ENCODE measurements at places on chromosomes 3 and 15.

- DNase-seq, result no peak
These were observed 49.5 kb downstream of the ITGA11 start for GRCh38 chr15:68382286-68383007.

GRCh38 chr3:144746631-144747030, 775.0 kb downstream of the DIPK2A start:
- no peak for DNase-seq

- DNase-seq, result no peak
These were observed 18.8 kb upstream of the AMOTL2 start for GRCh38 chr3:134393074-134393473.

GRCh38 chr3:126371096-126371705, 14.0 kb upstream of the KLF15 start:
- DNase-seq, result no peak

Data from coronary artery (tissue), 2 donors.